ENCODE measurements at places on chromosomes 7 and 10. TPM values are rescaled to one million over a fixed set of nuclear protein-coding genes. Genes with fewer than 3 reads are reported as not detected.
A peak's percentile ranks its signal among the peaks of the same experiment; 100 is the strongest.

DNA sequence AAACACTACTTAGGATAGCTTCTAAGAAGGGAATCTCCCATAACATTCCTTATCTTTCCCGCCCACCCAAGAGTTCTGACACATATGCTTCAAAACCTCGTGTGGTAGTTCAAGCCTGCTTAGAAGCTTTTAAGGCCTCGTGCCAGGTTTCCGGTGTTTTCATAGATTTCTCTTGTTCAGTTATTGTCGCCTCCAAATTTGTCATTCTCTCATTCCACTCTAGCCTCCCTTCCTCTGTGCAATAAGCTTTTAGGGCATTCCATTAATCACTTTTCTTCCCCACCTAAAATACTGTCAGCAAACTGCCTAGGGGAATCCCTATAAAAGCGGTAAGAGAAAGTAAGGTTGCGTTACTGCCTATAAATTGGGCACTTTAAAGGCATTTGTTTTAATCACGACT lies 718 bp upstream of the BPGM start:
- no peak for DNase-seq

NEUROG3 gene
- not detected for total RNA-seq

GSAP gene
- 9.7 TPM for total RNA-seq

DENND2A gene
- 13.7 TPM for total RNA-seq

DNA sequence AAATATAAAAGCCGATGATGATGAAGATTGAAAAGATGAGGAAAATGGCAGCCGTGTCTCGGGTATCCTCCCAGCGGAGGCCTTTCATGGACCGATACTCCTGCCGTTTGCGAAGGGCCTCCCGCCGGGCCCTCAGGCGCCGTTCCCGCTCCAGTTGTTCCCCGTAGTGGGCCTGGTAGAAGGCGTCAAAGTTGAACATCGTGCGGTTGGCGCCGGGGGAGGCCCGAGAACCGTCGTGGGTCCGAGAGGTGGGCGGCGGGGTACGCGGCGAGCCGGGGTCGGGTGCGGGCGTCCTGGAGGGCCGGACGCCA lies 553 bp downstream of the DNAJC30 start:
- DNase-seq = no peak

GRCh38 chr7:99456288-99456687 lies 9.7 kb downstream of the ATP5MF start:
- DNase-seq = no peak

- DNase-seq = no peak
Observed at GRCh38 chr7:29976673-29977415, 12.8 kb downstream of the SCRN1 start.

DNA sequence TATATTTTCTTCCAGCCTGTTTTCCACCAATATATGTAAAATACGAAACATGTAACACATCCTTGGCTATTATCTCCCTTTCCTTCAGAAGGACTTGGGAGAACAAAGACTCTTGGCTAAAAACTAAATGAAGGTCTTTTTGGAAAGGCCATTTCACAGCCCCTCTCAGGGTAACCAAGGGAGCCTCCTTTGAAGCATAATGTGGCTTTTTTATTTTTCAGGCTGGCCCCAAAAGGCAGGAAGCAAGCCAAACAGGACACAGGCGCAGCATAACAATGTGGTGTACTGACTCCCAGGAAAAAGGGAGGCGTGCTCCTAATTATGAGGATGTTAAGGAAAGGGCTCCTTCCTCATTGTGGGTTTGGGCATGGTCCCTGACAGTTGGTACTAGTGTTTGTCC lies 30.3 kb upstream of the CCSER2 start:
- no peak for DNase-seq

DNA sequence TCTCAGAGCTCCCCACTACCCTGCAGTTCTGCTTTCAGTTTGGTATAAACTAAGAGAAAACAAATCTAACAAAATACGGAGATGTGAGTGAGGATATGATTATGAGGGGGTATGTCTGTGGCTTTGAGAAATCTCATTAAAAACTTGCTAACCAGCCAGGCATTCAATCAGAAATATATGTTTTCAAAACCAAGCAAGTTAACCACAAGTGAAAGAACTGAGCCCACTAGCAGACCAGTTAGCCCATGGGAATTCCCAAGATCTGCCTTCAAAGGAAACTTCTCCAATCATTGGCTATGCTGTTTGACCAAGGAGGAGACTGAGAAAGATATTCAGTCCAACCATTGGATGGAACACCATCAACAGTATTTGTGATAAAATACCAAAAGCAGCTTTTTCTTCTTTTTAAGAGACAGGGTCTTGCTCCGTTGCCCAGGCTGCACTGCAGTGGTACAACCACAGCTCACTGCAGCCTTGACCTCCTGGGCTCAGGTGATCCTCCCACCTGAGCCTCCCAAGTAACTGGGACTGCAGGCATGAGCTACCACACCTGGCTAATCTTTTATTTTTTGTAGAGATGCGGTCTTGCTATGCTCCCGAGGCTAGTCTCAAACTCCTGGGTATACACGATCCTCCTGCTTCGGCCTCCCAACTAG lies 41.2 kb downstream of the FGFR2 start:
- DNase-seq = no peak

GRCh38 chr7:107164092-107164491 lies 4.7 kb upstream of the HBP1 start:
- no peak for DNase-seq

DNA sequence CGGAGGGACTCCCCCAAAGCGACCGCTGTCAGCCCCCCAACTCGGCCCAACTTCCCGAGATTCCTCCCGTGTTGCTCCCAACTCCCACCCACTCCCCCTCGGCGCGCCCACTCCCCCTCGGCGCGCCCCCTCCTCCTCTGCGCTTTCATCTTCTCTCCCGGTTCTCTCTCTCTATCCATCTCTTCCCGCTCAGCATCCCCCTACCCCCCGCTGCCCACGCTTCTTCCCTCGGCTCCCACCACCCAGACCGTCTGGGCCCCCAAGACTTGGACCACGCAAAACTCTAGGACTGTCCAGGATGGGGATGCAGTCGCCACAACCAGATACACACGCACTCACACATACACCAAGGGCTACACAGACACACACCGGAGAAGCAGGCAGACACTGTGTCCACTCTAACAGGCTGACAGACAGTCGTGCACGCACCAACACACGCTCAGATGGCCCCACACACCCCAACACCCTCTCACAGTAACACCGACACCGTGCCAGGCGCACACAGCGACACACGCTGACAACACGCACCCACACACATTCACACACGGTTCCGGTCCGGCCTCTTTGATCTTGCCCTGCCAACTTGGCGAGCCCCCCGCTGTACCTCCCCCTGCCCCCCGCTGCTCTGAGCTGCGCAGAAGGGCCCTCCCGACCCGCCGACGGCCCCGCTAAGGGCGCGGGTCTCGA lies 1.1 kb downstream of the GRID1 start:
- peak; percentile 66 for DNase-seq

NOBOX gene
- total RNA-seq = not detected

GRCh38 chr7:115387137-115387536 lies 465.2 kb downstream of the MDFIC start:
- DNase-seq = no peak

GRCh38 chr7:148156233-148156632 lies 434.3 kb upstream of the C7orf33 start:
- no peak for DNase-seq

GRCh38 chr7:1011297-1012003 lies 28.5 kb downstream of the CYP2W1 start:
- DNase-seq = no peak

GRCh38 chr10:70856454-70856853 lies 31.9 kb downstream of the PCBD1 start:
- DNase-seq = no peak

TMEM26 gene
- total RNA-seq = 0.81 TPM

DNA sequence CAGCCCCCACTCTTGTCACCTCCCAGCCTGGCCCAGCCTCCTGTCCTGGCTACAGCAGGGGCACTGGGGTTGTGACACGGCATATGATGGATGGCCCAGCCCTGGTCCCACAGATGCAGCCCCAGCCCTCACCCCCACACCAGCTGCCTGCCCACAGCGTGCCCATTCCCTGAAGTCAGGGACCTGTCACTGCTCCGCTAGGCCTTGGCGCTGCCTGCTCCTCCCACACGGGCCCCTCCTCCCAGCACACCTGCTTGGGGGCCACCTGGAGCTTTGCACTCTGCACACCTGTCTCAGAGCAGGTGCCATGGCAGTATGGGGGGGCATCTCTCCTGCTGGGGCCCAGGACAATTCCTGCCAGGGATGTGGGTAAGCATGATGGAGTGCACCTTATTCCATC lies 3.5 kb downstream of the GCK start:
- no peak for DNase-seq

DNA sequence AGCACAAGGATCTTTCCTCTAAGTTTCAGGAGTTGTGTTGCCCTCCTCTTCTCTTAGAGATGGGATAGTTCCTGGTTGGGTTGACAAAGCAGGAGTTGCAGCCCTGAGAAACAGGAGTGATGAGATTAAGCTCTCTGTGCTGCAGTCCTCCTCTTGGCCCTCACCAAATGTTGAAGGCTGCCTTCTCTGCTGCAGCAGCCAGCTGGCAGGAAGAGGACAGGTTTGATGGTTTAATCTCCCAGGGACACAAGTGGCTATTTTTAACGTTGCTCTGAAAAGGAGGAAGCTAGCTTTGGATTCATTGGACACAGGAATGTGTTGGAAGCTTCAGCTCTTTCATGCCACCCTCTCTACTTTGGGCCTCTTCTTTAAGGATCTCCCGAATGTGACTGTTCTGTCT lies 9.4 kb downstream of the STRIP2 start:
- no peak for DNase-seq

RELN gene
- 5.0 TPM for total RNA-seq

GRCh38 chr7:27948861-27949260 lies 208.9 kb downstream of the TAX1BP1 start:
- DNase-seq = no peak

DNA sequence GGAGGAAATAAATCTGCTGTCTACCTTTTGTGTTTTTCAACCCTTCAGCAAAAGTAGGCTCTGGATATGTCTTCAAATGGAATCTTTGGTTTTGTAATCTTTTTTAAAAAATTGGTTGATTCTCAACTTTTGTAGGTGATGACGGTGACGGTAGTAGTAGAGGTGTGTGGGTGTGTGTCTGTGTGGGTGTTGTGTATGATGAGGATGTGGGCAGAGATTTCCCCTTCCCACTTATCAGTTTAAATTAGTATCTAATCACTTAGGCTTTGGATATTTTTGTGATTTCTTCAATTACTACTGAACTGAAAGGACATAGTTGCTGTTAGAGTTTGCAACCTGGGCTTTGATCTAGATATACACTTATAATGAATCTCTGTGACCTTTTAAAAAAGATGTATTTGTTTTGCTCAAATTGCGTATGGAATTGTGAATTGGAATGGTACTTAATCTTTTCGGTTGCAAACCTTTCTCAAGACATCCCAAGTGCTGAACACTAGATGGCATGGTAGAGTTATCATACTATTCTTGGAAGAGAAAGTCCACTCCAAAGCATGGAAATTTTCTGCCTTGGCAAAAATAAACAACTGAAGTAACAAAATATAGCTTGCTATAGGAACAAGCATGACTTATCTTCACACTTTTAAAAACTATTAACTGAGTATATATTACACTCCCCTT lies 51.9 kb upstream of the A1CF start:
- DNase-seq = no peak

GRCh38 chr10:122850705-122851640 lies 5.3 kb upstream of the CUZD1 start:
- DNase-seq = no peak

DNA sequence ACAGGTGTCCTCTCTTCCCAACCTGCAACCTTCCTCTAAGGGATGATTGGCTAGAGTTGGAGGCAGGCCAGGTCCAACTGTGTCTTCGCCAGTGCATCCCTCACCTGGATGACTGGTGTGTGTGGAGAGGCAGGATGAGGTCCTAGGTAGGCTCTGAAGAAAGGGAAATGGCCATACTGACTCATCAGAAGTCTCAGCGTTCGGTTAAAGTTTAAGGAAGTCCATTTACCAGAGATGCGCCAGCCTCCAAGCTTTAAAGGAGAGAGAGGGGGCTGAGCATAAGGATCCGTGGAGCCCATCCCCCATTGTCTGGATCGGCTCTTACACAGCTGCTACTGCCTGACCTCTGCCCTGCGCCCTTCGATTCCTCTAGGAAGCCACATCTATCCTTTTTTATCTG lies 4.4 kb downstream of the KEL start:
- DNase-seq = no peak

GRCh38 chr7:64733550-64734240 lies 60.5 kb upstream of the ZNF138 start:
- DNase-seq = no peak

CHAT gene
- total RNA-seq = not detected

PTF1A gene
- not detected for total RNA-seq

DNA sequence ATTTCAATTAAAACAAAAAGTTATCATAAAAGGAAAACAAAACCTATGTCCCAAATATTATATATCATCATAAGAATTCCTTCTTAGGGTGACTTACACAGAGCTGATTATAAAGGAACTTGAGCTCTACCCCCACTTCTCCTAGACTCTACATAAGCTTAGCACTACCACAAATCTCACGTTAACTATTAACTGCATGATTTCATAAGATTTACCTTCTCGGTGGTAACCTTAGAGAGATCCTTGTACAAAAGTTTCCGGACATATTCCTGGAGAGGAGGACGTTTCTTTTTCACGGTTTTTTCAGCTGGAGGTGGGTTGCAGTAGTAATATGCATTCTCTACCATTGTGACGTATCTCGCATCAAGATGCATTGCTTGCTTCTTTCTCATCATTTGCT lies 83.7 kb downstream of the UPF2 start:
- no peak for DNase-seq

RBP3 gene
- total RNA-seq = not detected

DNA sequence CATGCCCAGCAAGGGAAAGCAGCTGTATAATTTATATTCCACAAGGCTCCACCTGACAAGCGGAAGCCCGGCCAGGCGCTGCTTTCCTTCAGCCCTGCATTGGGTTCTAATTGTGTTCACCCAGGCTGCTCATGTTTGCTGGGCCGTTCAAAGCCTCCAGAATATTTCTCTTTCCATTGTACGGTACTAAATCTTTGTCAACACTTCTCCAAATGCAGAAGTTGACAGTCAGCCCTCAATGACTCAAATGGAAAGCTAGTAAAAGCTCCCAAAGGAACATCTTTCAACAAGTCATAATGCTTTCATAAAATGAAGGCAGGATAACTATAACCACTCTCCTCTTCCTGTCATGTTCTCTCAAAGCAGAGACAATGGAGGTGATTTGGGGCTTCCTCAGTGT lies 17.8 kb upstream of the CPXM2 start:
- no peak for DNase-seq

INA gene
- total RNA-seq = not detected

GRCh38 chr10:57049096-57049495 lies 688.0 kb upstream of the ZWINT start:
- no peak for DNase-seq

GRCh38 chr7:103851357-103851756 lies 138.1 kb downstream of the RELN start:
- no peak for DNase-seq

RNF133 gene
- total RNA-seq = 0.76 TPM

MYPN gene
- total RNA-seq = 0.23 TPM

PLPP4 gene
- total RNA-seq = not detected
